ENCODE measurements at places on chromosomes 2 and 18.

DNA sequence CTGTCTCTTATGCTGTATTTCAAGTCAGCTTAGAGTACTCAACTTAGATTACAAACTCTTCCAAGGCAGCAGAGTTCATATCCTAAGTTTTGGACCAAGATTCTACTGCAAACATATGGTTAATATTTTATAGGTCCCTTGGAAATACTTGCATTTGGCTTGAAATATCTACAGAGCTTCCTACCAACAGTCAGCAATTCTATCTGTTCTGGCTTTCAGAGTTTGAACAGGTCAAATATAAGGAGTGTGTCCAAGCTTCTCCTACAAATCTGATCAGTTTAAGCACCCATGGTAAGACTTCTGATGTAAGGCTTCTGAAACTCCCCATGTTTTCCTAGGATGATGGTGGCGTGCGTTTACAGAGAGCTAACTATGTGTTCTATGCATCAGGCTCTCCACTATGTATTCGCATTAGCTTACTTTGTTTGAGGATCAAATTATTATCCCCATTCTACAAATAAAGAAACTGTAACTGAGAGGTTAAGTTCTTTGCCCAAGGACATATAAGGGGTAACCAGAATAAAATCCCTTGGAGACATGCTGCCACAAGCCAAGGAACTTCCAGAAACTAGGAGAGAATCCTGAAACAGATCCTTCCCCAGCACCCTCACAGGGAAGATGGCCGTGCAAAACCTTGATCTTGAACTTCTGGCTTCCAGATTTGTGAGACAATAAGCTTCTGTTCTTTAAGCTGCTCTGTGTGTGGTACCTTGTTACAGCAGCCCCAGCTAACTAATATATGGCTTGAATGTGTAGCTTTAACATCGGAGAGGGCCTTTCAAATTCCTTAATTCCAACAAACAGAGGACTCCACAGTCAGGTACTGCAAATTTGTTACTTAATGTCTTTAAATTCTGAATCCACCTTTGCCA is 55.1 kb downstream of the ATP8B1 start:
- no peak for DNase-seq

DNA sequence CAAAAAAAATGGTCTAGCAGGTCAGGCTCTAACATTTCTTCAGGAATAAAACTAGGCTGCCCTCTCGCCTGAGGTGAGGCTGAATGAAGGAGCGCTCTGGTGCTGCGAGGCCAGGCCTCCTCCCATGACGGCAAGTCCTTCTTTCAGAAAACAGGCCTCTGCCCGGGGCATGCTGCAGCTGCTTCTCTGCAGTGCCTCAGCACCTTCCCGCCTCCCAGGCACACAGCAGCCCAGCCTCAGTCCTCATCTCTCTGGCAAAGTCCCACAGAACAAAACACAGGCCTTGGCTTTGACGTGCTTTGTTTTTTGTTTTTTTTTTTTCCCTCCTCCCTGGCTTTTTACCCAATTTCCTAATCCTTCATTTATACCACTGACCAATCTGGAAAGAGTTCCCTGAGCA is 74.8 kb downstream of the BCL11A start:
- no peak for DNase-seq

DNA sequence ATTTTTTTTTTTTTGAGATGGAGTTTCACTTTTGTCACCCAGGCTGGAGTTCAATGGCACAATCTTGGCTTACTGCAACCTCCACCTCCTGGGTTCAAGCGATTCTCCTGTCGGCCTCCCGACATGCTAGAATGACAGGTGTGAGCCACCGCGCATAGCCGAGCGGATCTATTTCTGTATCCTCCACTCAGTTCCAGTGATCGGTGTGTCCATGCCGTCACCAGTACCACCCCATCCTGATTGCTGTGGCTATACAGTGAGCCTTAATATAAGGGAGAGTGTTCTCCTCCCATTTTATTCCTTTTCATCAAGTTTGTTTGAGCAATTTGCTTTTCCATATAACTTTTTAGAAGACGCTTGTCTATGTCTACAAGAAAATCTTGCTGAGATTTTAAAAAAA is 35.2 kb downstream of the RFX8 start:
- no peak for DNase-seq

- no peak for DNase-seq
These were observed 19.0 kb downstream of the DNPEP start for GRCh38 chr2:219368690-219369191.

DNA sequence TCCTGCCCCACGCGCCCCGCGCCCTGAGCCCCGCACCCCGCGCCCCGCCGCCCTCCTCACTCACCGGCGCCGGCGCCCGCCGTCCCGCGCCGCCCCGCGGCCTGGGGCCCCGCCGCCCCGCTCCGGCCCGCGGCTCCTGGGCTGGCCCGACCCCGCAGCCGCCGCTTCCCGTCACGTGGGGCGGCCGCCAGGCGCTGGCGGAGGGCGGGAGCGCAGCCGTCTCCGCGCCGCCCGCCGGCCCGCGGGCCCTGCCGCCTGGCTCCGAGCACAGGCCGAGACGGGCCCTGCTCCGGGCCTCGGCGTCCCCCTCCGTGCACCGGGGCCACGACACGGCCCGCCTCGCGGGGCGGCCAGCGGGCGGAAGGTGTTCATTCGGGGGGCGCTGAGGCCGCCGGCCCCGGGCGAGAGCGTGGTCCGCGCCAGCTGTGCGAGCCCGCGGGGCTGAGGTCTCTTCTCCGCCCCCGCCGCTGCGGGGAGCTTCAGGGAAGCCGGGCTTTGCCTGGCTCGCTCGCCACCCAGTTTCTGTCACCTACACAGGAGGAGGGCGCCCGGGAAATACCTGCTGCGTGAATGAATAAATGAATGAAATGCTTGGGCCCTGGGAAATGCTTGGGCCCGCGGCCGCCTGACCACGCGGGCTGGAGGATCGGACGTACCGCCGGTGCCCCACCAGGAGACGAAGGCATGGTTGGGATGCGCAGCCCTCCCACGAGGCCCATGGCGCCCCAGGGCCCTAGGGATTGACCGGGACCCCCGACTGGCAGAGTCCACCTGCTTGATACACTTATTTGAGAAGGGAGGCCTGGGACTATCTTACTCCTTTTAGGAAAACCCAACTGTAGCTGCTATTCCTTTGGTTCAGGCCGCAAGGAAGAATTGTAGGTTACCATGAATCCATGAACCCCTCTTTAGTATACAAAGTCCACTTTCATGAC is at the start of gene TGFBRAP1:
TGFBRAP1 (minus strand) TSS at position 175 of the 935 bp plus-strand sequence. CDS start 21,434 bp downstream, outside the sequence.
- DNase-seq: peak; percentile 27

DNA sequence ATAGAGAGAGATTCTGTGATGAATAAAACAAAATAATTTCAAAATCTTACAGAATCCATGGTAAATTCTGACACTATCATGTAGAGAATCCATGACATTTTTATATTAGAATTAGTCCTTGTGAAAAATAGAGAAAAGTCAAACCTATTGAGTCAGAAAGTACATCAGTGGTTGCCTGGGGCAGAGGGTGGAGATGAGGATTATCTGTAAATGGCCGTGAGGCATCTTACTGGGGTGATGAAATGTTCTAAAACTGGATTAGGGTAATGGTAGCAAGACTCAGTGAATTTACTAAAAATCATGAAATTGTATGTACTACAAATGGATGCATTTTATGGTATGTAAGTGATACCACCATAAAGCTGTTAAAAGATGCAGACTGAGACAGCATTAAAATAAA is 323.1 kb downstream of the SLC8A1 start:
- no peak for DNase-seq

DNA sequence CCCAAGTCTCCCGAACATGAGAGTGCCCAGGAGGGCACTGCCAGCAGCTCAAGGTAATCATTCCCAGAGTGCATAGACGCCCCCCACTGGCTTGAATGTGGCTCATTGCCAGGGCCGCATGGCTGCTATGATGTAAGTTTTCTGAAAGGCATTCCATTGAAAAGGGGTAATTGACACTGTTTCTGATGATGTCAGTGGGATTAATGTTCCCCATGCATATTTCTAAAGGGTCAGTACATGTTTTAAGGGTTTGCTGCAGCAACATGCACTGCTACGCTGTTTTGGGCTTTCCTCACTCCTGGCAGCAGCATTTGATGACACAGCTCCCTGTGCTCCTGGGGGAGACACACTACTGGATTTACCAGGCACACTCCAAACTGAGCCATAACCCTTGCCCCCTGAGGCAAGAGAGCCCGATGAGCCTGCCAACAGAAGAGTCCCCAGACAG is 36.7 kb downstream of the KIAA2012 start:
- DNase-seq: no peak

GRCh38 chr2:147642765-147643164 is 202.1 kb upstream of the ACVR2A start:
- no peak for DNase-seq

- no peak for DNase-seq
These were observed 52.7 kb upstream of the CTLA4 start for GRCh38 chr2:203814661-203815540.

DNA sequence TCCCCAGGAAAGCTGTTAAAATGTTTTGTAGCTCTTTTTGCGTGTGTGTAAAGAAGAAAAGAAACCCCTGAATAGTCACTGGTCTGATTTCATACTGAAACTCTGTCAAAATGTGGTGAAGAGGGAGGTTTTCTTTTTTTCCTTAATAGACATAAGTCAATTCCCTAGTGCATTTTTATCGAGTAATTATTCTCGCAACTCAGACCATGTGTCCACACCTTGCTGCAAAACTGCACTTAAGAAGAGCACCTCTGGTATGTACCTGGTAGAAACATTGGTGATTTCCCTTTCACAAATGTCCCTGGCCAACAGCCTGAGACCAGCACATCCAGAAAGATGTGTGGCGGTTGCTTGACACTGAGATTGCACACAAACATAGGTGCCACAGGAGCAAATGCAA is 159.9 kb downstream of the ZNF521 start:
- DNase-seq: no peak

DNA sequence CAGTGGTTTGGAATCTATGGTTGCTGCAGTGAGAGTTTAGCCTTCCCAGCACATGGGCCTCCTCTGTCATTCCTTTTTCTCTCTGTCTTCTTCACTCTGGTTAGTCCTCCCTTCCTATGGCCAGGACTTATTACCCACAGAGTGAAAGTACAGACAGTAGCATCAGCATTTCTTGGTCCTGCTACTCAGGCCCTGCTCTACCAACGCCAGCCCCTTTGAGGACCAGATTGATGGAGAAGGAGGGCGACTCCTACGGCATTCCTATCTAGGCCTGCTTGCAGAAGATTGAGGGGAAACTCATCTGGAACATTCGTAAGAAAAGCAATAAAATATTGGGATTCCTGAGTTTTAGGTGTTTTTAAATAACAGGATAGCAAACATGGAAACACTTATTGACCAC is 43.5 kb downstream of the BMP10 start:
- DNase-seq: no peak

- no peak for DNase-seq
These were observed 1521.3 kb upstream of the ACVR2A start for GRCh38 chr2:146323564-146323963.

GRCh38 chr18:48455555-48456478 is 46.6 kb upstream of the ZBTB7C start:
- no peak for DNase-seq

GRCh38 chr18:8701546-8702118 is 3.7 kb upstream of the MTCL1 start:
- DNase-seq: no peak

GRCh38 chr18:34626404-34627136 is 83.5 kb upstream of the DTNA start:
- no peak for DNase-seq

GRCh38 chr18:386994-387393 is 113.5 kb downstream of the COLEC12 start:
- DNase-seq: no peak

- DNase-seq: no peak
These were observed 168.1 kb downstream of the TMEM163 start for GRCh38 chr2:134550566-134551164.

- DNase-seq: no peak
These were observed 17.4 kb upstream of the ANKRD53 start for GRCh38 chr2:70960833-70961647.

DNA sequence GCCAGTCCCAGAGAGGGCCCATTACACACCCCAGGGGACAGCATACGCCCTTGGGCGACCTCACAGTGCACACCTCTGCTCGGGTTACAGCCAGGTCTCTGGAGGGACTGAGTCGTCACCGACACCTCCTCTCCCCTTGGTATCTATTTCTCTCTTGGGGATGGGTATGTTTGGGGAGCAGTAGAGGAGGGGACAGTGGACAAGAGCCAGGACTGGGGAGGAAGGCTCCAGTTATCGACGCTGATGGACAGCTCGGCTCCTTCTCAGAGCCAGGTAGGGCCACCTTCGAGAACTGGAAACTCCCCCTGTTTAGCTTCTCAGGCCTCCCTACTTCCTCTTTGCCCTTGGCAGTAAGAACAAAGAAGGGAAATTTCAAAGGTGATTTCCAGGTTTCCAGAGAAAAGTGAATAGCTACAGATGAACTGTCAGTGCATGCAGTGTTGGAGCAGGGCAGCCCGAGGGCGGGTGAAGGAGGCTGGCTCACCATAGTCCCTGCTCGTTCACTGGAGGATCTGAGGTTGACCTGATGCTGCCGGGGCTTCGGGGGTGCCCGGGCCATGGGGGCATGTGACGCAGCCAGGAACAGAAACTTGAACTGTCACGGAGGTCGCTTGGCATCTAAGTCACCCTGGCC is 4.4 kb upstream of the SEMA4C start:
- DNase-seq: no peak

GRCh38 chr2:118971245-118972122 is 29.5 kb downstream of the MARCO start:
- DNase-seq: no peak

DNA sequence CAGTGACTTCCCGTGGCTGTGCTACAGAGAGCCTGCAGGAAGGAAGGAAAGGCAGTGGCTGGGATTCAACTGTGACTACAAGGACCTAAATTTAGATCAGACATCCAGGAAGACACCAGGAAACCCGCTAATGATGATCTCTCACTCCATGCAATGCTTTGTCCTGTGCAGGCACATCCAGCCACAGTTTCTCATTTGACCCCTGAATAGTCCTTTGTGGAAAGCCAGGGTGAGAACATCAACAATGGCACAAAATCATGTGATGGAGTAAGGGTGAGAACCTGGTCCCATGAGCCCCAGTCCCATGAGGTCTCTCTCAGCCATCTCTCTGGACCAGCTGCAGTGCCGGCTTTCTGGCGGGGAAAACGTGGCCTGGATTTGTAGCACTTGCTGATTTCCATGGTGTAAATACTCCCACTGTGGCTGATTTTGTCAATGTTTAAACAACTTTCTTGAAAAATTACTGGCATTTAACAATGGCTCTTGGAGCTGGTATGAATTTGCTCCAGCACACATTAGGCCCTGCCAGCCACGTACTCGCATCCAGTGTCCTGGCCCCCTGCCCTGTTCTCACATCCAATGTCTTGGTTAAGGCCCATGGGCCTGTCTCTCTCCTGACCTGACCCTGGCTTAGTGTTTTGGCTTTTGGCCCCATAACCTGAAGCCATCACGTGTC is 159.0 kb upstream of the HAAO start:
- DNase-seq: no peak

- no peak for DNase-seq
These were observed 16.1 kb upstream of the MAL start for GRCh38 chr2:95009412-95009811.

DNA sequence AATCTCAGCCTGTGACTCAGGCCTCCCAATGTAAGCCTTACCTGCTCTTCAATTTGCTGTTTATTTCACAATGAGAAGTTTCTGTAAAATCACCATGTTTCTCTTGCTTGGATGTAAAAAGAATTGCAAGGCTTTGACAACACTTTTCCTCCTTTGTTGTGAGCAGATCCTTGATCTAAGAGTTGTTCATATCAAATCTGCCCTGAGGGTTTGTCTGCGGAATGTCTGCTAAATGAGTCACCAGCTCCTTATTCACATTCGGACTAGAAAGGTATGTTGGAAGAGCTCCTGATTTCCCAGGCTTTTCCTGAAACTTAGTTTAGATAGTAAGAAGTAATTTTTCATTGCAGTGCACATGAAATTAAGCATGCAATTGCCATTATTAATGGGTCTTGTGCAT is 268.2 kb upstream of the TCF4 start:
- no peak for DNase-seq

Measured in hematopoietic multipotent progenitor cell treated with erythropoietin and hydrocortisone succinate and interleukin-3 and kit ligand, for 17 days (in vitro differentiated cells).